ENCODE measurements at places on chromosomes 1 and 21.

- DNase-seq, result no peak
These were observed 2.7 kb downstream of the RHBG start for GRCh38 chr1:156371553-156372264.

GRCh38 chr1:182917378-182917777 is 35.6 kb downstream of the SHCBP1L start:
- DNase-seq, result no peak

DNA sequence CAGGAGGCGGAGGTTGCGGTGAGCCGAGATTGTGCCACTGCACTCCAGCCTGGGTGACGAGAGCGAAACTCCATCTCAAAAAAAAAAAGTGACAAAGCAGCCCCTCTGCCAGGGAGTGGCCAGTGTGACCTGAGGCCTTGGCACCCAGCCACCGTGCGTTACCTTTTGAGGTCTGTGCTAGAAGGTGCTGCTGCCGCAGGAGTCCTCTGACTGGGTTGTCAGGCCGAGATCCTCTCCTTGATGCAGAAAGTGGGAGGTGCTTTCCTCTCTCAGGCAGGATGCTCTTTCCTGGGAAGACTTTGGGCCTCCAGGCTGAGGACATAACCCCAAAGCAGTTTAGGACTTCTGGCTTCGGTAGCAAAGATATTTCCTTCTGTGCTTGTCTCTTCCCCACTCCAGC is 280.5 kb upstream of the VAMP3 start:
- no peak for DNase-seq

DNA sequence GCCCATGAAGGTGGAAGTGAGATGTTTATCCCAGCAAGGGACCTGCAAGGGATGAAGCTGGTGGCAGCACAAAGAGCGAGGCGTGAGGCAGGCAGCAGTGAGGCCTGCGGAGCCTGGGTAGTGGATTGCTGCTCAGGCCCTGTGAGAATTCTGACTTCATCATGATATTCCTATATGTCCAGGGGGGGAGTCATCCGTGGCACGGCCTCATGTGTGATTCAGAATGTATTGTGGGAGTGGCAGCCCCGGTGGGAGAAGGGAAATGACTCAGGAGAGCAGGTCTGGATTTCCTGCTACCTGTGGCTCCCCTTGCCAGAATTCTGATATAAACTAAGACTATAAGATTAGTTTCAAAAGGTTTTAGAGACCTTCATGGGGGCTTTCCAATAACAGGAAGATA is 240.9 kb downstream of the CAMTA1 start:
- no peak for DNase-seq

- no peak for DNase-seq
These were observed 121.7 kb upstream of the FOXD3 start for GRCh38 chr1:63200676-63201075.
